Stimulated activated CD4-positive, alpha-beta T cell treated with anti-CD3 and anti-CD28 coated beads, TNF-alpha, amount 100 ng/mL, for 24 hours (primary cell): ENCODE measurements at places on chromosomes 16 and 17.
A peak's percentile ranks its signal among the peaks of the same experiment; 100 is the strongest.

DNA sequence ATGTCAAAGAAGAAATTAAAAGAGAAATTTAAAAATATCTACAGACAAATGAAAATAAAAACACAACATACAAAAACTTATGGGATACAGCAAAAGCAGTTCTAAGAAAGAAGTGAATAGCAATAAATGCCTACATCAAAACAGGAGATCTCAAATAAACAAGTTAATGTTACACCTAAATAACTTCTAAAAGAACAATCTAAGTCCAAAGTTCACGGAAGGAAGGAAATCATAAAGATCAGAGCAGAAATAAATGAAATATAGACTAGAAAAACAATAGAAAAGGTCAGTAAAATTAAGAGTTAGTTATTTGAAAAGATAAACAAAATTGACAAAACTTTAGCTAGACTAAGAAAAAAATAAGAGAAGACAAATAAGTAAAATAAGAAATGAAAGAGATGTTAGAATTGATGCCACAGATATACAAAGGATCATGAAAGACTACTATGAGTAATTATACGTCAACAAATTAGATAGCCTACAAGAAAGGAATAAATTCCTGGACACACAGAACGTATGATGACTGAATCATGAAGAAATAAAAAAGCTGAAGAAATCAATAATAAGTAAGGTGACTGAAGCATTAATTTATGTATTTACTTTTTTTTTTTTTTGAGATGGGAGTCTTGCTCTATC, 100.4 kb downstream of the CEP112 start:
- DNase-seq, result no peak

DNA sequence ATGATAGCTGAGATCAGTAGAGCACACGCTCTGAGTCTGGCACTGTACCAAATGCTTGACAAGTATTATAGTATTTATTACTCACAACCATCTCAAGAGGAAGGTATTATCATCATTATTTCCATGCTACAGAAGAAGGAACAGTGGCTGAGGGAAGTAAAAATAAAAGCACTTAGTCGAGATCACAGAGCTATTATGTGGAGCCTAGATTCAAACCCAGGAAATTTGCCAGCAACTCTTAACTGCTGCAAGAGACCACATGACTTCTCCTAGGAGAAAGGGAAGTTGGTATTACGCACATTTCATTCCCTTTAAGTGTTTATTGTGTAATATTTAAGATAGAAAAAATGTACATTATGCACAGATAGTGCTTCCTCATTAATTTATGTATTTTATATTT, 1.0 kb upstream of the RHOT1 start:
- DNase-seq, result no peak

DNA sequence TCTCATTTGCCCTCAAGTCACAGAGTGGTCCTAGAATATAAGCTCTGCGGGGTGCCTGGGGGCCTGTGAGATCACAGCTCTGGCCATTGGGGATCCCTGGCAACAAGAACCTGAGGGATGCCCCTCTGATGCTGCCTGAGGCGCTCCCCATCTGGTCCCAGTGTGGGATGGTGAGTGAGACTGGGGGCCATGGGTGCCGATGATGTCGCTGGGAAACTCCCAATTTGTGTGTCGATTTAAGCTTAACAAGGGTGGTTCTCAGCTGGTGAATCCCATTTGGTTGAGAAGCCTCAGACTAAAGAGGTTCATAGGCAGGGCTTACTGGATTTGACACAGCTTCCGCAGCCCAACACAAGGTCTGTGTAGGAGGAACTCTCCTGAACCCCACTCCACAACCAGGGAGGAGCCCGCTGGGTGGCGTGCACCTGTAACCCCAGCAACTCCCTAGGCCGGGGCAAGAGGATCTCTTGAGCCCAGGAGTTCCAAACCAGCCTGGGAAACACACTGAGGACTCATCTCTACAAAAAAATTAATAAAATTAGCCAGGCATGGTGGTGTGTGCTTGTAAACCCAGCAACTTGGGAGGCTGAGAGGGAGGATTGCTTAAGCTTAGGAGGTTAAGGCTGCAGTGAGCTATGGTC, 63.7 kb upstream of the SIAH1 start:
- no peak for DNase-seq

GRCh38 chr17:55056526-55056925, 88.0 kb downstream of the STXBP4 start:
- DNase-seq, result no peak

- DNase-seq, result no peak
These were observed 560 bp upstream of the RUSF1 start for GRCh38 chr16:31508706-31509195.

GRCh38 chr17:72183194-72183685, 62.4 kb downstream of the SOX9 start:
- DNase-seq, result no peak

GRCh38 chr17:7254511-7254910, 2.5 kb downstream of the ELP5 start:
- no peak for DNase-seq

DNA sequence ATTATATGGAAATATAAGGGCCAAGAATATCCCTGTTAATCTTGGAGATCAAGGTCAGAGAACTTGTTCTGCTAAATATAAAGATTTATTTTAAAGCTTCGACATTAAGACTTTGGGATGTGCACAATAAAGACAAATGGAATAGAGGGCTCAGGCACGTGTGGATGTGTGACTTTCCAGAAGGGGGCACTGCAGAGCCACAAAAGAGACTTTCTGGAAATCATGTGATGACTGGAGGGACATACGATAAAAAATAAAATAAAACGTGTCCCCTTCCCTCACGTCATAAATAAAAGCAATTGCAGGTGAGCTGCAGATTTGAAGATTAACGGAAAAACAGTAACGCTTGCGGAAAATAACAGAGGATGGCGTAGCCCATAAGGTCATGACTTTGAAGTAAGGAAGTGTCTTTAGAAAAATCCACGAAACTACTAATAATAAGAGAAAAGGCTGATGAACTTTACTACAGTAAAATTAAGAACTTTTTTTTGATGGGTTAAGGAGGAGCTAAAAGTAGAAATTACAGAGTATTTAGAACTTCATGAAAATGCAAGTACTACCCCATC, 9.4 kb upstream of the ENGASE start:
- DNase-seq, result peak; percentile 21

GRCh38 chr17:50381260-50381815, 8.3 kb downstream of the EME1 start:
- DNase-seq, result no peak

- DNase-seq, result no peak
These were observed 2.1 kb upstream of the ATP2A1 start for GRCh38 chr16:28876019-28876659.

GRCh38 chr17:31078290-31078689, 16.5 kb upstream of the NF1 start:
- DNase-seq, result no peak

GRCh38 chr16:7709186-7709585, 376.5 kb downstream of the RBFOX1 start:
- no peak for DNase-seq

DNA sequence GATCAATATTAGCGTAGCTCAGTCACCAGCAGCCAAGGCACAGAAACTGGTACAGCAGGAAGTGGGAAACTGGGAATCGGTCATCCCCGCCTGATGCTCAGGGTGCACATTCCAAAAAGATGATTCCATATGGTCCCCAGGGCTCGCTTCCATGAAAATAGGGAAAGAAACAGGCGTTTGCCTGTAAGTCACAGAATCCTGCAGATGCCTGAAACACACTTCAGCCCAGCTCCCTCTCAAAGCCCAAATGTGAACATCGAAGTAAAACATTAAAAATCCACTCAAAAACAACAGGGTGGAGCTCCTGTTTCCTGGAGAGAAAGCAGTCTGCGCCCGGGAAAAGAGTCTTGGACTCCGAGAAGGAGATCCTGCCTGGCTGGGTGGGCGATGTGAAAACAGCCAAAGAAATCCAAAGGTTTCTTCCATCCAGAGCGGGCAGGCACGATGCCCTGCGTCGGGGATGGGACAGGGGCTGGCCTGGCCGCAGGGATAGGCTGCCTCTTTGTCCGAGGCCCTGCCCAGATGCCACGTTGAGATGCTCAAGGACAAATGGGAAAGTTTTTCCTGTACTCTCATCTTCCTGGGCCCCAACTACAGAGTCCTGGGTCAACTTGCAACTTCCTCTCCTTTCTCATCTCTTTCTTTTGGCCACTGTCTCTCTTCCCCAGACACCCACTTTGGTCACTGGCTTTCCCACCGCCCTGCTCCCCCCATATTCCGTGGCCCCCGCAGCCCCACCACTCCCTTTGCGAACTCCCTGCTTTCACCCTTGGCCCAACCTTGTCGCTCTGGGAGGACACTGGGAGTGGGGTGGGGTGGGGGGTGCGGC, 743 bp downstream of the WIPI1 start:
- no peak for DNase-seq

- DNase-seq, result no peak
These were observed 33.2 kb downstream of the SPHK1 start for GRCh38 chr17:76417499-76418143.

- no peak for DNase-seq
These were observed 10.9 kb upstream of the CA4 start for GRCh38 chr17:60138769-60139437.
